Activated CD4-positive, alpha-beta T cell treated with anti-CD3 and anti-CD28 coated beads for 48 hours (primary cell): ENCODE measurements at places on chromosomes 7 and 10.

- no peak for DNase-seq
These were observed 206.8 kb downstream of the GRID1 start for GRCh38 chr10:86159797-86160196.

DNA sequence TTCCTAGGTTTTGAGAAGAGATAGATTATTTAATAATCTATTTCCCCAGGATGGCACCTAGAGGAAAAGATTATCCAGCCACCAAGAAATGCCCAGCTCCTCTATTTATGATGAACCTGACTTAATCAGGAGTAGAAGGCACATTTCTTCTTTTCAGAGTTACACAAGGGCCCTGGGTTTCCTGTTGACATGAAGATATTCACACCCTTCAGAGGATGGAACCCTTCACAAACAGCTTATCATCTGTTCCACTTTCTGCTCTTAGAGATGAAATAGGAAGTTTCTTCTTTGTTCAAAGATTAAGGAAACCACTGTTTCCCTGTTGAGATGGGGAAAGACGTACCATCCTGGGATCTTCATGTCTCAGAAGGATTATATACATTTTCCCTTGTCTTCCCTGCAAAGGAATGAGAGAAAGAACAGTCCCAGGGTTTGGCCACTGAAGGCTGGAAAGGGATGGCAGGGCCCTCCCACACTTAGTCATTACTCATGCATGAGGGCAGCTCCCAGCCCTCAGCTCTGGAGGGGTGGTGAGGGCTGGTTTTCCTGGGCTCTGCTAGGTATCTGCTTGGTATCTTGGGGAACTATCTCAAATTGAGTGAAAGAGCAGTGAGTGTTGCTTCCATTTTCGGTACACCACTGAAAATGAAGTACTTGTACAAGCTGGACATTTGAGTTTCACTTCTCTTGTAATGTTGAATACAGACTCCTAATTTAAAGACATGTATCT, 64.0 kb downstream of the MTPAP start:
- DNase-seq: no peak

GRCh38 chr7:118325450-118325808, 100.9 kb downstream of the ANKRD7 start:
- DNase-seq: no peak

DNA sequence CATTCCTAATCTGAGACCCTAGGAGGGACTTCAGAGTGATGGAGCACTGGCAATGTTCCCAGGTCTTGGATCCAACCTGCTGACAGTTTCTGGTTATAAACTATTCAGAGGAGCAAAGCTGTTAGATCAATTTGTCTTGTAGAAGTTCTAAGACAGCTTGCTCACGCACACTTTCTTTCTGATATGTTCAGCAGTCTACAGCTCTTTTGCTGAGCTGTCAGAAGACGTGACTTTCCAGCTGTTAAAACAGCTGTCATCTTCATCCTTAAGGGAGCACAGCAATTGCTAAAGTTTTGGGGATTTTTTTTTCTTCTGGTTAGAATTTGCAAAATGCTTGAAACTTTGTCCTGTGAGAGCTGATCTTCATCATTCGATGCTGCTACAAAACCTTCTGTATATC, 823.1 kb downstream of the SORCS1 start:
- no peak for DNase-seq
